ENCODE measurements at places on chromosomes 7 and 10. TPM values are rescaled to one million over a fixed set of nuclear protein-coding genes. Genes with fewer than 3 reads are reported as not detected.

GRCh38 chr7:2983586-2983985, 60.1 kb downstream of the CARD11 start:
- DNase-seq, result no peak

DNA sequence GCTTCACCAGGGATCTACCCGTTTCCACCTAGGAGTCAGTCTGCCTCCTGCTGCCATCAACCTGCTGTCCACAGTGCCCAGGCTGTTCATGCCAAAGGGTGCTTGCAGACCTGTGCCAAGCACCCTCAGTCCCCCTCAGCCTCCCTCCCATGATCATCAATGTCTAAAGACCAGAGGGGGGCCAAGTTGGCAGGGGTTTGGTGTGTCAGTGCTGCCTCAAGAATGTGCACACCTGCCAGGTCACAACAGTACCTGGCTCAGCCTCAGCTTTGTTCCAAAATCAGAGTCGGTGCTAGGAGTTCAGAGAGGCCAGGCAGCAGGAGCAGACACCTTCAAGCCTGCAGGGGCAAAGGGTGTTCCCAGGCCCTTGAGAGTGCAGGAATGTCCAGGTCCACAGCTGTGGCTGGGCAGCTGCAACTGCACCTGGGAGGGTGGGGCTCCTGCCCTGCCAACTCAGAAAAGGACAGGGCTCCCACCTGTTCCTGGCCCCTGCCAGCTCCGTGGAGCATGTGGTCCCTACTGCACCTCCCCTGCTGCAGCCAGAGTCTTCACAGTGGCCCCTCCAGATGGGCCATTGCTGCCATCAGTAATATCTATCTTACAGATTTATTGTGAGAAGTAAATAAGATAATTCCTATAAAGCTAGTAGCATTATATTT, 219.5 kb downstream of the POLR1F start:
- DNase-seq, result no peak

- DNase-seq, result no peak
These were observed 123.8 kb downstream of the IPMK start for GRCh38 chr10:58143944-58144343.

DNA sequence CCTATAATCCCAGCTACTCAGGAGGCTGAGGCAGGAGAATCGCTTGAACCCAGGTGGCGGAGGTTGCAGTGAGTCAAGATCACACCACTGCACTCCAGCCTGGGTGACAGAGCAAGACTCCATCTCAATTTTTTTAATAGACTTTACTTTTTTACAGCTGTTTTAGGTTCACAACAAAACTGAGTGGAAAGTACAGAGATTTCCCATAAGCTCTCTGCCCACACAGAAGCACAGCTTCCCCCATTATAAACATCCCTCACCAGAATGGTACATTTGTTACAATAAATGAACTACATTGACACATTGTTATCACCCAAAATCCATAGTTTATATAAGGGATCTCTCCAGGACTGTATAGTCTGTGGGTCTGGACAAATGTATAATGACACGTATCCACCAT, 14.6 kb upstream of the PRRT4 start:
- no peak for DNase-seq

DNA sequence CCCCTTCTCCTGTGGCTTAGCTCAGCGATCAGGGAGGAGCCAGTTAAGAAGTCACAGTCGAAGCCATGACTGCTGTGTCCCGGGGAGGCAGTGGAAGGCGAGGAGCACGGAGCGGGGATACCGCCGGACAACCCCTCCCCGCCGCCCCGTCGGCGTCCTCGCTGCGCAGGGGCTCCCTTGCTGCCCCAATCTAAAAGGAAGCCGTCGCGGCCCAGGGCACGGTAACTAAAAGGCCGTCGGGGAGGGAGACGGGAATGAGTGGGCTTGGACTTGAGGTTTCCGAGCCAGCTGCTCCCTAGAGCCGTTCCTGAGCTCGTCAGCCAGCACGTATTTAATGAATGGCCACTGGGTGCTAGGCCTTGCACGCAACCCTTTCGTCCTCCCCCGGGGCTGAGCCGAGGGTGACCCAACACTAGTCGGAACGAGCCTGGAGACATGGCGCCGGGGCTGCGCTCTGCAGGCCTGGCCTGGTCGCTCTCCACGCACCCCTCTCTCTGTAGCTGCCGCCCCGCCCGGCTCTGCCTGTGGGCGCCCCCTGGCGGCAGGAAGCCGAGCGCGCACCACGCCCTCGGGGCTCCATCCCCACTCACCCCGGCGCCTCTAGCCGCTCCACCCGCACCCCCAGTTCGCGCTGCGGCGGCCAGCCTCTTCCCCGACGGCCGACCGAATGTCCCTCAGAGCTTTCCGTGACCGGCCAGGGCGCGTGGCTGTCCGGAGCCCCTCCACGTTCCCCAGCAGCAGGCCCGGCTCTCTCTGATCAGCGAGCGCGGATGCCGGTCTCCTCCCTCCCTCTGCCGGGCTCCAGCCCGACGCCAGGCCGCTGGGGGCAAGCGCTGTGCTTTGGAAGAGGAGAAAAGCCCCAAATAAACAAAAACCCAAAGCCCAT, 29.3 kb upstream of the KCNK18 start:
- no peak for DNase-seq

GRCh38 chr7:26600411-26600810, 264.0 kb downstream of the SKAP2 start:
- DNase-seq, result no peak

The WEE2 gene
- not detected for total RNA-seq

The DBNL gene
- 110 TPM for total RNA-seq

The COL17A1 gene
- 56.1 TPM for total RNA-seq

The NPFFR1 gene
- total RNA-seq, result 0.44 TPM

The SGCE gene
- 92.2 TPM for total RNA-seq

The CLDN15 gene
- 17.1 TPM for total RNA-seq

The CRYGN gene
- 1.3 TPM for total RNA-seq

The ASZ1 gene
- not detected for total RNA-seq

The PON1 gene
- not detected for total RNA-seq

The MKX gene
- 2.3 TPM for total RNA-seq
